ENCODE measurements at places on chromosomes 7 and 10.

DNA sequence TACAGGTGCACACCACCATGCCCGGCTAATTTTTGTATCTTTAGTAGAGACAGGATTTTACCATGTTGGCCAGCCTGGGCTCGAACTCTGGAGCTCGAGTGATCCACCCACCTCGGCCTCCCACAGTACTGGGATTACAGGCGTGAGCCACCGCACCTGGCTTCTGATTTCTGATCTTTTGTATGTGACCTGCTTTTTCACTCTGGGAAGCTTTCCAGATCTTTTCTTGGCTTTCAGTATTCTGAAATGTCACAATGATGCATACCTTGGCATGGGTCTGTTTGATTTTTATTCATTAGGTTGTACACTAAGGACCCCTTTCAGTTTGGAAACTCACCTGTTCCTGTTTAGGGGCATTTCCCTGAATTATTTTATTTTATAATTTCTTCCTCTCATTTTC lies 41.6 kb downstream of the PROSER2 start:
- no peak for DNase-seq

GRCh38 chr7:50467817-50468610 lies 17.9 kb upstream of the FIGNL1 start:
- peak; percentile 62 for DNase-seq

- no peak for DNase-seq
Observed at GRCh38 chr10:80041162-80041561, 37.3 kb upstream of the TMEM254 start.

DNA sequence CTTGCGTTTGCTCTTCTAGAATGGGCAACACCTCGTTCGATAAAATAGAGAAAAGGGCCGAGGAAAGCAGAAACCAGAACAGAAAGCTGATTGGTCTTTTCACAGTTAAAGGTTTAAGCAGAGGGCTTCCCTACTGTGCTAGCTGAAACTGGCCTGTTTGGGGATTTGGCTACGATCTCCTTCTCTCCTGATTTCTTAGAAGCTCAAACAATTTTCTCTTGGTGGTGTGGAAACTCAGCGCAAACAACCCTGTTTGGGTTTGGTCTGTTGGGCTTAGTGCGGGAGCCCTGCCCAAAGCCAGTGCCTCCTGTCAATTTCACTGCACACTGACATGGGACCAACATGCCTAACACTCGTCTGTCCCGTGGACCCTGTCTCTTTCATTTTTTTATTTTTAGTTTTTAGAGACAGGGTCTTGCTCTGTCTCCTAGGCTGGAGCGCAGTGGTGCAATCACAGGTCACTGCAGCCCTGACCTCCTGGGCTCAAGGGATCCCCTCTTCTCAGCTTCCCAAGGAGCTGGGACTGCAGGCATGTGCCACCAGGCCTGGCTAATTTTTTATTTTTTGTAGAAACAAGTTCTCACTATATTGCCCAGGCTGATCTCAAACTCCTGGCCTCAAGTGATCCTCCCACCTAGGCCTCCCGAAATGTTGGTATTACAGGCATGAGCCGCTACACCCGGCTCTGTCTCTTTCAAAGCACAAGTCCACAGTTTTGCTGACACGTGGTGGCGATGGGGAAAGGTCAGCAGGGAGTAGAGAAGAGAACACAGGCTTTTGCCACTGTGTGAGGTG lies 16.5 kb upstream of the BNIP3 start:
- no peak for DNase-seq

DNA sequence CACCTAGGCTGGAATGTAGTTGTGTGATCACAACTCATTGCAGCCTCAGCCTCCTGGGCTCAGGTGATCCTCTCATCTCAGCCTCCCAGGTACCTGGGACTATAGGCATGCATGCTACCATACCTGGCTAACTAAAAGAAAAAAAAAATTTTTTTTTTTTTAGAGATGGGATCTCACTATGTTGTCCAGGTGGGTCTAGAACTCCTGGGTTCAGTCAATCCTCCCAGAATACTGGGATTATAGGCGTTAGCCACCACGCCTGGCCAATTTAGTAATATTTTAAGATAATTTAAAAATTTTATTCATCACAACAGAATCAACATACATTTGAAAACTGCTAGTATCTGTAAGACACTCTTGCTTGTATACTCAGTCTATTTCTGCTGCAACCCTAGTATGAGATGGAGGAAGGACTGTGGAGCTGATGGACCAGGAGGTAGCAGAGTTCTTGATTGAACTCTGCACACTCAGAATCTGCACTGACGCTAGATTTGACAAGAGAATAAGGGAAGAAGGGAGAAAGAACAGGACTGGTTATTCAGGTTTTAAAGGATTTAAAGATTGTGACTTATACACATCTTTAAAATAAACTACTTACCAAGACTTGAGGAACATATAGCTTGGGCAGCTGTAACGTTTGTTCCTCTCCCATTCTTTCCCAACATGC lies 57.6 kb downstream of the VCL start:
- no peak for DNase-seq

- DNase-seq, result no peak
Observed at GRCh38 chr10:77513781-77514331, 123.8 kb downstream of the KCNMA1 start.

DNA sequence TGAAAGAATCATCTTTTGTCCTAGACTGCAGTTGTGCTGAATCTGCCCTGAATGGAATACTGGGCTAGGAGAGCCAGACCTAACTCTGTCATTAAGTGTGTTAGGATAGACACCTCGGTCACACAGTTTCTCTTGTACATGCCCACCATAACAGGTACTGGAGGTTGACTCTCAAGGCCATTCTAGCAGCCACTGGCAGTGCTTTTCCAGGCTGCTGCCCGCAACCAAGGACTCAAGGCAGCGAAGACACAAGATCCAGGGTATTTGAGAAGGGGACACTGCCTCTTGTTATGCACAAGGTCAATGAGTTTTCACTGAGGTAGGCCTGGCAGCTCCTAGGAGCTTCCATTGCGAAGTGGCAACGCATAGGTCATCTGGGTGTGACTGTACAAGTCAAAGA lies 70.6 kb upstream of the ZNF746 start:
- DNase-seq, result no peak

- DNase-seq, result no peak
Observed at GRCh38 chr10:19937989-19938388, 121.8 kb downstream of the PLXDC2 start.

DNA sequence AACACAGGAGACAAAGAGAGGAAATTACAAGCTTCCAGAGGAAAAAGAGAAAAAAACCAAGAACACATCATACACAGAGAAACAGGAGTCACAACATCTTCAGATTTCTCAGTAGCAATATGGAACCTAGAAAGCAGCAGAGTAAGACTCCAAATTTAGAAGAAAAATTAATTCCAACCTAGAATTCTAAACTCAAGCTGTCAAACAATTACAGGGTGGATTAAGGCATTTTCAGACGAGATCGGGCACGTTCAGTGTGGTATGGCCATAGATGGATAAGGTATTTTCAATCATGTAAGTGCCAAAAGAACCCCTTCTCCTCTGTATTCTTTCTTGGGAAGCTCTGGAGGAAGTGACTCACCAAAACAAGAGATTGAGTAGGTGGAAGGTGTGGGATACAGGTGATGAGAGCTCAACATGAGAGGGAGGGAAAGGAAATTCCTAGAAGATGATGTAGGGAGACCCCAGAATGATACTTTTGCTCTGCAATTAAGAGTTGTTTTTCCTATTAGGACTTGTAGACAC lies 51.6 kb downstream of the FAM204A start:
- no peak for DNase-seq

GRCh38 chr10:76548716-76549115 lies 1088.9 kb downstream of the KCNMA1 start:
- DNase-seq, result no peak

- DNase-seq, result no peak
Observed at GRCh38 chr10:103919648-103920025, 1.7 kb upstream of the STN1 start.

- DNase-seq, result no peak
Observed at GRCh38 chr10:130368761-130369560, 232.8 kb downstream of the GLRX3 start.

DNA sequence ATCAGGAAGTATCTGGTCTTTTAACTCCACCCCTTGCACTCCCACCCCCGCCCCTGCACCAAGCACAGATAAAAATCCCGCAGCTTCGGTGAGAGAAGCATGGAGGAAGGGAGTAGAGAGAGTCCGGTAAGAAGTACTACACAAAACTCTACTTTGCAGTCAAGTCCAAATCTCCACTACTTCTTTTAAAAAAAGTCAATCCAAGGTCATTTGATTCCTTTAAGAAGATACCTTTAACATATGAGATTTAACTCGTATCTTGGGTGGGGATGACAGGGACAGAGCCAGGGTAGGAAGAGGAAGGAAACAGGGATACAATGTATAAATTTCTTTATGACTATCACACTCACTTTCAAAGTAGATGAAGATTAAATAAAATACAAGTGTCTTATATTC lies 132.1 kb downstream of the NRBF2 start:
- DNase-seq, result no peak

DNA sequence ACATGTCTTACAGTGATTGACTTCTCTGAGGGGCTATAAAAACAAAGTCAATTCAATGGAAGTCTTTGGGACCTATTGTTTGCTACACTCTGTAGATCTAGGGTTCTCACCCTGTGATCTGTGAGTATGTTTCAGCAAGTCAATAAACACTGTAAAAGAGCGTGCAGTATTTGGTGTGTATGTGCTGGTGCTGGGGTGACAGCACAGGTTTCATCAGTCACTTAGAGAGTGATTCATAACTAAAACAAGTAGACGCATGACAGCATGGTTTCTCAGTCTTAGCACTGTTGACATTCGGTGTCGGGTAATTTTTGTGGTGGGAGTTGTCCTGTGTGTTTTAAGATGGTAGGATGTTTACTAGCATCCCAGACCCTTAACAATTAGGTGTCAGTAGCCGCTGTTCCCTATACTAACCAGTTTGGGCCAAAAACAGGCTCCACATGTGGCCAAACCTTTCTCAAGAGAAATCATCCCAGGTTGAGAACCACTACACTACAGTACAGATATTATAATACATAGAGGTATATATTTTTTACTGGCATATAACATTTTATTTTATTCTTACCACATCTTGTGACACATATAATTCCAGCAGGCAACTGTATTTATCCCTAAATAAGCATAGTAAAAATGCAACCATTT lies 411.8 kb downstream of the ARL4A start:
- no peak for DNase-seq

GRCh38 chr10:129652021-129652420 lies 185.0 kb downstream of the MGMT start:
- DNase-seq, result no peak

DNA sequence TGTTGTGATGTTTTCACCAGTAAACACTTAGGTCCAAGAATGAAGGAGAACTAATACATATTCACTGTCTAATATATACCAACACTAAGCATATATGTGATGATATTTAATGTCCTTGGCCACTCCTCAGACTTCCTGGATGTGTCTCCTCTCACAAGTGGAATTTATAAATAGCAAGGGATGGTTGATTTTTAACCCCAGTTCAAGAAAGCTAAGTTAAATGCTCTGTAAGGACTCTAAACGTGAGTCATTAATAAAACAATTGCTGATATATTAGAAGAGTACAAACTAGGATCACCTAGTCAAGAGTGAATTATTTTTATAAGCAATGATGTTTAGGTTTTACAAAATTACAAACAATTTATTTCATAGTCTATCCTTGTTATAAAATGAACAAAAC lies 355.9 kb upstream of the TMEM229A start:
- no peak for DNase-seq

DNA sequence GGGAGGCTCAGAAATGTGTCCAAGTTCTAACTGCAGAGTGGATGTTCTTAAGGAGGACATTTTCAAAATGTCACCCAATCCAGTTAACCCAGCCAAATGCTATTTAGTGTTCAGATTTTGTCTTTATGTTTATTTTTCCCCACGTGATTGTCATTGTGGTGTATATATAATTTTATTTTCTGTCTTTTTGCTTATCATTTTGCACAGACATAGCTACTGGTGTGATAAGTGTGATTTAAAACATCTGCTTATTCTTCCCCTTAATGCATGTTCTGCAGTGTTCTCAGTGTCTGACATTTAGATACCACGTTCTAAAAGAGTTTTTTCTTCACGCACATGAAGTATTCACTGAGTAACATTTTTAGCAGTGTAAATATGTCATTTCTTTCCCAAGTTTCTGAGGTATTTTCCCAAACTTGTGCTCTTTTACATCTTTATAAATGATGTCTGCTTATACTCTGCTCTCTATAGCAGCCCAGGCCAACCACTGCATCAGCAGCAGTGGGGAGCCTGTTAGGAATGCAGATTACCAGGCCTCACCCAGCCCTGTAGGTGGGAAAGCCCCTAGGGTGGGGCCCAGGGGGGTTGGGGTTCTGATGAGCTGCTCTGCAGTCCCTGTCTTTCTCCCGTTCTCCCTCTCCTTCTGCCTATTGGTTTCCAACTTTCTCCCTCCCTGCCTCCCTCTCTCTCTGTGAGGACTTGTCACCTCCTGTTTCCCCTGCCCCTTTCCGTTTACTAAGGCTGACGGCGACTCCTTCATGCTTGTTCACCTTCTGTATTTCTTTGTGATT lies 20.8 kb downstream of the ADCY1 start:
- DNase-seq, result no peak

DNA sequence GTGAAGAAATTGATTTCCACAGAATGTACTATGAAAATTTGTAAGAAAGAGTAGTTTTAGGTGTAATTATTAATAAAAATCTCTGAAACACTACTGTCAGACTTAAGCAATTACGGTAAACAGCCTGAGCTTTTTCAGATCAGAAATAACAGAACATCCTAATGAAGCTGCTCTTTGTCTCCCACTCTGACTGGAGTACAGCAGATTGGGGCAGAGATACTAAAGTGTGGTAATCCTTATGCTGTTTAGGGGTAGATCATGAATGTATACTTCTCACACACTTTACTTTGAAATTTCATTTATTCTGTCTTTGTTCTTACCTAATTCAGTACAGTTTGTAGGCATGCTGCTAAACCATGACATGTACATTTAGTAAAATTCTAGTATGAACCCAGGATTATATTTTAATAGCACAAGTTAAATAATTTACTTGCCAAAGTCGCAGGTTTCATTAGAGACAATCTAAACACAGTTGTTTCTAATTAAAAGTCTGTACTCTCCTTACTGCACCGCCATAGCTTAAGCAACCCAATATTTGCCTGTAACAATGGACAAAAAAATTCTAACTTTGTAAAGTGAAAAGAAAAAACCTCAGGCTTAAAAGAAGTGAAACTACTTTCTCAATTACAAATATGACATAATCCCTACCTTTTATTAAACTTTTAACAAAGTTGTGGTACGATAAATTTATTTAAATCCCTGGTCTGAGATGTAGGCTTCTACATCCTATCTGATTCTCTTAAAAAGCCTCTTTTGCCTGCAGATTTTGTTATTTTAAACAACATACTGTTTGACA lies 88.8 kb downstream of the KMT2E start:
- no peak for DNase-seq

- DNase-seq, result no peak
Observed at GRCh38 chr7:74579800-74580685, 77.5 kb upstream of the GTF2I start.

Data from stimulated activated CD8-positive, alpha-beta memory T cell treated with anti-CD3 and anti-CD28 coated beads, Interleukin-7, amount 100 ng/mL, for 24 hours (primary cell).